ENCODE measurements at places on chromosomes 2 and 18.

DNA sequence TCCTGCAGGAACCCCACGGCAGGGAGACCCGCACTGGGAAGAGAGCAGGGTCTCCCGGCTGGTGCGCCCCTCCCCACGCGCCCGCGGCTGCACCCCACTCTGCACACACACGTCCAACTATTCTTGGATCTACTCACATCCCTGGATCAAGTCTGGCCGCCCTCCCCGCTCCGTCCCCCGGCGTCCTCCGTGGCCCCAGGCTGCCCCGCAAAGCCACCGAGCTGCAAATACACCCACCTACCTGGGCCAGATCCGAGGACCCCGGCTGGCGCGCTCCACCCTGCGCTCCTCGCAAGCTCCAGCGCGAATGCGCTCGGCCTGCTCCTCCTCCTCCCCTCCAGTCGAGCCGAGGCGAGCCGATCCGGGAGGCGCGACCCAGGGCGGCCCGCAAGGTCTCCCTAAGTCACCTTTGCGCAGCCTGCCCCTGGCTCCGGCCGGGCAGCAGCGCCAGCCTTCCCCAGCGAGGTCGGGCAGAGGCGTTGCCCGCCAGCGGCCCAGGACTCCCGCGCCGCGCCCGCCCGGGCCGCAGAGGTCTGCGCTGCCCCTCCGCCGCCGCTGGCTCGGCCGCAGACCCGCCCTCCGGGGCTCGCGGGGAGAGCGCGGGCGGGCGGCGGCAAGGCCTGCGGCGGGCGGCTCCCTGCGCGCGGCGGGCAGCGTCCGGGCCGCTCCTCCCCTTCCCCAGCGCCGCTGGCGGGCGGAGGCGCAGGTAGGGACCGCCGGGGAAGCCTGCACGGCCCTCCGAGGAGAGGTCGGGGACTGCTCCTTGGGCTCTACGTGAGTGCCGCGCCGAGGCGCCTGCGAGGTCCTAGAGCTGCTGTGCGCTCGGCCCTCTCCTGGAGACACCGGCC is 126.0 kb downstream of the OSBPL1A start:
- DNase-seq = no peak

- no peak for DNase-seq
Measured at GRCh38 chr2:41943159-41943558, 104.7 kb upstream of the PKDCC start.

GRCh38 chr2:118312969-118313756 is 224.9 kb downstream of the INSIG2 start:
- DNase-seq = no peak

DNA sequence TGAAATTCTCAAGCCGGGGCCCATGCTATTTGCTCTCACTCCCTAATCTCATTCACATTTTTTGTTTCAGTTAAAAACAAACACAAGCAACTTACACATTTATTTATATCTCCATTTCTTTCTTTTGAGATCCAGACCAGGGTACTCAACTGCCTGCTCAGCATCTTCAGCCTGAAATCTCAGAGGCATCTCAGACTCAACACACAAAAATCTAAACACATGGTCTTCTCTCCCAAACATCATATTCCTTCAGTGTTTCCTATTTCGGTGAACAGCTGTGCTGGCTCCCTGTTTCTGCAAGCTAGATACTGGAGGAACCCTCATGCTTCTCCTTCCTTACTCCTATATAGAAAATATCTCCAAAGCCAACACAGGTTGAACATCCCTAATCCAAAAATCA is 11.3 kb upstream of the RTTN start:
- DNase-seq = no peak

DNA sequence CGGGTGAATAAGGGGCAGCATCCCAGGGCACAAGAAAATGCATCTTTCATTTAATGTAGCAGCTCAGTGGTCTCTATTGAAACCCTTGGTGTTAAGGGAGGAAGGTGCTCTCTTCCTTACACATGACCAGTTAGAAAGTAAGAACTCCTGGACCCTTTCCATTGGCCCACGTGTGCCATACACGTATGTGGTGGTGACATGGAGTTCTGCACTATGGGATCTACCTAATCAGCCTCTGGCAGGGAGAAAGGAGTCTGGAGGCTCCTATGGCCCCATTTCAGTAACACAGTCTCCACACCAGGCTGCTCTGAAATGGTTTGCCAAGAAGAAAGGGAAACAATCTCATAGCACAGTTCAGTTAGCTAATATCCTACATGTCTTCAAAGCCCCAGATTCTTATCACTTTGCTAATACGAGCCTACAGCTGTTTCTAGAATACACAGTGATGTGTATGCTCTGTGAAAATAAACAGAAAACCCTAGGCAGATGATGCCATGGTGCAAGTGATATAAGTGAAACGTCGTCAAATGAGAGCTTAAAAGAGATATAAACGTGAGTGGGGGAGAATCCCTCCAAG is 7.0 kb downstream of the EFEMP1 start:
- no peak for DNase-seq

DNA sequence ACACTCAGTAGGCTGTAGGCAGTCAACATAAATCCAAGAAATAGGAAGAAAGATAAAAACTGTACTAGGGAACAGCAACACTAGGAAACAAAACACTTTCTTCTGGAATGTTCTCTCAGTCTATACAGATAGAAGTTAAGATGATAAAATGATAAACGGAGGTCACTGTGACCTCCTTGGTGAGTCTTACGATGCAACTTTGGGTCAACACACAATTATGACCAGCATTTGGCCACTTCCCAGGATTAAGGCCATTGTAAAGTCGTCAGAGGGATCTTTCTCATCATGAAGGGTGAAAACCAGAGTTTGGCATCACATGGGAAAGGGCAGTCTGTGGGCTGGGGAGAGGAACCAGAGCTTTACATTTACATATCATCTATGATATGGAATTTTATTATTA is 33.4 kb downstream of the LAMA3 start:
- DNase-seq = no peak

All from T-cell (primary cell).